GM03348 (cell line): ENCODE measurements at places on chromosomes 5 and 9.

GRCh38 chr9:96161819-96162218 lies 140.2 kb downstream of the HSD17B3 start:
- no peak for DNase-seq

DNA sequence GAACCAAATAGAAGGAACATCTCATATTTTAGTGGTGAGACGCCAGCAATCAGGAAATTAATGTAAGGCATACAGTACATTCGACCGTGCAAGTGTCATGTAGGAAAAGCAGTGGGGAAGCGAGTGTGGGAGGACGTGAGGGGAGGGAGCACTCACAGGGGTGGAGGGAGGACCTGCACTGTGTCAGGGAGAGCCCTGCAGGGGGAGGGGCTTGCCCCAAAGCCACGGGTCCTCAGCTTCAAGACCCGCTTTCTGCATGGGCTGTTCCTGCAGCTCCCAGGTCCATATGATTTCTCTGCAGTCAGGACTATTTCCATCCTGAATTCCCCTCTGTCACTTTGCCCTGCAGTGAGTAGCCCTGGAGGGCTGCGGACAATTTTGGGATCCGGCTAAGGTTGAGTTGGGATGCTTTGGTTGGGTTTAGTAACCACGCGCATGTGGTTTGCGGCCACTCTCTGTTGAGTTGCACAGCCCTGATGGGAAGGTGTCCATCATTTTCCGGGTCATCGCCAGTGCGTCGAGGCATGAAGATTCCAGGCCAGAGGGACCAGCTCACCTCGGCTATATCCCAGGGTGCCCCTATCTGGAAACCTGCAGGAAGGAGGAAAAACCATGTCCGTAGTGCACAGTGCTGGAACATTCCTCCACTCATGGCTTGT lies 61.9 kb downstream of the IRX1 start:
- DNase-seq = no peak

GRCh38 chr9:109439378-109440116 lies 58.6 kb downstream of the PTPN3 start:
- no peak for DNase-seq

- DNase-seq = no peak
Measured at GRCh38 chr5:73506459-73506955, 8.3 kb downstream of the BTF3 start.

DNA sequence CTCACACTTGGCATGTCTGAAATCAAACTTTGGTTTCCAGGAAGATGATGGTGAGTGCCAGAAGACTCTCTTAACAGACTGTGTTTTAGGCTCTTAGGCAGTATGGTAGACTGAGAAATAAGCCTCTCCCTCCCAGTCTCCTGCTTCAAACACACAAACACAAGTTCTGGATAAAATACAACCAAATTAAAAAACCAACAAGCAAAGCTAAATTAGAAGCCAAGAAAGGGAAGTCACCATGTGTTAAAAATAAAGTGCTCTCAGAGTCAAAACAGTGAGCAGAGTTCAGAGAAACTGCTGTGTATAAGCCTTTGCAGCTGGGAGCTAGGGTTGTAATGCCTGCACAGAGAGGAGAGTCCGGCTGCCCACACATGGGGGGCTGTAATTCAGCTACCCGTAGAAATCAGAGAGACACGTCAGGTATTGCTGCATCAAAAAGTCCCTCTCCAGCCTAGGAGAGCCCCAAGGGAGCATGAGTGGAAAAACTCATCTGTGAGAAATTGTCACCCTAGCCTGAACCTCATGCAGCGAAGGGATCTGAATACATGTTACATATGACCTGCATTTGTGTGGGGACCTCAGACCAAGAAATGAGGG lies 62.6 kb downstream of the ANGPTL2 start:
- DNase-seq = no peak

GRCh38 chr5:160197341-160198144 lies 31.8 kb upstream of the FABP6 start:
- no peak for DNase-seq

GRCh38 chr5:158064334-158065123 lies 205.6 kb upstream of the CLINT1 start:
- DNase-seq = peak; percentile 34

GRCh38 chr9:82404881-82405280 lies 416.3 kb downstream of the SPATA31D1 start:
- DNase-seq = no peak

GRCh38 chr9:110148384-110148783 lies 59.6 kb downstream of the C9orf152 start:
- no peak for DNase-seq

GRCh38 chr5:178080618-178081410 lies 32.5 kb upstream of the N4BP3 start:
- DNase-seq = no peak

GRCh38 chr9:89799766-89800165 lies 195.0 kb downstream of the GADD45G start:
- no peak for DNase-seq

DNA sequence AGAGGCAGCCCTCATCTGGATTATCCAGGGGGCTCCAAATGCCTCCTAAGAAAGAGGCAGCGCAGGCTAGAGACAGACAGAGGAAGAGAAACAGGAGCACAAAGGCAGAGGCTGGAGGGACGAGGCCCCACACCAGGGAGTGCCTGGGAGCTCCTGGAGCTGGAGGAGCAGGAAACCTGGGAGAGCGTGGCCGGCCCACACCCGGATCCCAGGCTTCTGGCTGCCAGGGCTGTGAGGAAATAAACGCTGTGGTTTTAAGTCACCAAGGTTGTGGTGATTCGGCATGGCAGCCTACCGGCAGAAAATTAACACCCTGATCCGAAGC lies 165.5 kb downstream of the OLFM1 start:
- DNase-seq = no peak

DNA sequence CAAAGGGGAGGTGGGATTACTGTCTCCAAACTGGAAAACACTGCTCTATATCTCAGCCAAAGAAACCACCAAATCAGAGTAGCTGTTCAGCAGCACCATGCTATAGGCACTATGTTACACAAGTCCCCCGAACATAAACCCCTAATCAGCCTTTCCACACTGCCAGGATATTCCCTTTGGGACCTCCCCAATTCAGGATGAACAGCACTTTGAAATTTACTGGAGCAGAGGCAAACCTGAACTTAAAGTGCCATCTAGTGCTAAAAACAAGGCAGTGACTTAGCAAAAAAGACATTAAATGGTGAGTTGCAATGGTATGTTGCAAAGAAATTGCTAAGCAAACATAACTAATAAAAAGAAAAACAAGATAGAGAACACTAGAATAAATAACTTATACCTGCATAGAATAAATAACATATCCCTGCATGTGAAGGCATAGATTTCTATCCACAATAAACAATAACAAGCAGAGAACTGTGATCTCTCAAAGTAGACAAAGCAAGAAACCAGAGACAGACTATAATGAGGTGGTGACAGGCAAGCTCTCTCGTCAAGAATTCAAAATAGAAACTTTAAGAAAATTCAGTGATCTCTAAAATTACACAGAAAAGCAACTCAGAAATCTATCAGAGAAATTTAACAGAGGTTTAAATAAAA lies 584.4 kb upstream of the ACO1 start:
- DNase-seq = no peak

DNA sequence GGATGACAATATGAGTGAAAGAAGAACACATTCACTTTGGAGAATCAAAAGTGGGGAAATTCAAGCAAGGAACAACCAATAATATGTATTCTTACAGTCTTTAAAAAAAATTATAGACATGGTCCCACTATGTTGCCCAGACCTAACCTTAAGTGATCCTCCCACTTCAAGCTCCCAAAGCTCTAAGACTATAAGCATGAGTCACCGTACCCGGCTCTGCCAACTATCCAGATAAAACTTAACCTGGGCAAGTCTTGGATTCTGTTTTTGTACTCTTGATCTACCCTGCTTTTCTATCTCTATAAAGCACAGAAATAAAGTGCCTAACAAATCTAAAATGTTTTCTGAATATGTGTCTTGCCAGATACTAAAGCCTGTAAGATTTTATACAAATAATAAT lies 30.9 kb downstream of the CEMIP2 start:
- no peak for DNase-seq

DNA sequence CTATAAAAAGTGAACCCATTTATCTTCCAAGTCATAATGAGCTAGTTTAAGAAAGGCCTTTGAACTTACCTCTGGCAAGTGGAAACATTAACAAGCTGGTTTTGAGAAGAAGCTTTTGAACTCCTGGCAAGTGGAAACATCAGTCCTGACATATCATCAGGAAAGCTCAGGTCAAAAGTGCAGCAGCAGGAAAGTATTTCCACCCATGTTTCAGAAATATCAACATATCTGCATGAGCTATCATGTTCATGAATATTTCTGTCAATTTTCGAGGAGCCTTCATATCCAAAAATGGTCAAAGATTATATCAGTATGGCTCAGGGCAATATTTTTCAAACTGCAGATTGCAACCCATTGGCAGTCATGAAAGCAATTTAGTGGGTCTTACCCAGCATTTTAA lies 133.9 kb downstream of the PLK2 start:
- no peak for DNase-seq

DNA sequence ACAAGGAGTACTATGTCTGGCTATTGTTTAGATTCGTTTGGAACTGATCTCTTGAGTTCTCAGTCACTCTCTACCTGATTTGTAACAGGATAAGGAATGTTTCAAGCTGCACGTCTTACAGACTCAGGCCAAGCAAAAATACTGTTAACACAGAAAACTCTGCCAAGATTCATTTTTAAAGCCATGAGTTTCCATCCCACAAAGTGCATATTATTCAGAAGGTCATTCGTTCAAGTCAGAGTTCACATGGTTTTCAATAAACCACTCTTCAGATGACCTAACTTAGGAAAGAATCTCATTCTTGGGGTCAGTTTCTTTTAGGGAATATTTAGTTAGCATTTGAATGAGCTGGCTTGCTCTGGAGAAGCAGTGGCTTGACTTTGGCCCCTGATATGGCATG lies 49.3 kb downstream of the F2R start:
- DNase-seq = no peak

GRCh38 chr5:173316339-173317020 lies 11.7 kb downstream of the STC2 start:
- no peak for DNase-seq

DNA sequence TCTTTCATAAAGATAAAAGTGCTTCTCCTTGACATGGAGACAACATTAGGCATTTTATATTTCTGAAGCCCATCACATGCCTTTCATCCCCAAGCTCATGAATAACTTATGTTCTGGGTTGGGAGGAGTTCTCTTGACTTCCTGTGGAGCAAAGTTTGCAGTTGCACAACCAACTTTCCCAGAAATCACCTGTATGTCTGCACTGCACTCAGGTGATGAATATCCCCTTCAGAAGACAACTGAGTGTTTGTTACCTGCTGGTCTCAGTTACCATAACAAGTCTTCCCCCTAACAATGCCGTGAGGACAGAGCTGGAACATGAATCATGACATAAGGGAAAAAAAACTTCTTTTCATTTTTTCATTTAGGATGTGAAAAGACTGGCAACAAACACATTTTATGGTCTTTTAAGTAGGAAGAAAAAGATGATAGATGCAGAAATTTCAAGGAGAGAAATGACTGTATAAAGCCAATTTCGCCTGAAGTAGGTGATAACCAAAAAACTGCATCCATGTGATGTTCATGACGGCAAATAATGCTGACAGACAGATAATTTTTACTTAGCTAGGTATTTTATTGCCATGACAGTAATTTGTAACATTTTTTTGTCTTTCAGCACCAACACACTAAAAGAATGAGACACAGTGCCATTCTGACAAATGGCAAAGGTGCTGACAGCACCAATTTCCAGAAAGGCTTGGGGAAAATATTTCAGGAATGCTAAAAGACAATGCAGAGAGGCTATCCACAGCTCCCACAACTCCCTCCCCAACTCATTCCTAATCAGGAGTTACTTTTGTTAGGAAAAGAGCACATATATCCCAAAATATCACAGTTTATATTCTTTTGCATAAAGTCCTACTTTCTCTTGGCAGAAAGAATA lies 656.3 kb downstream of the PRELID2 start:
- DNase-seq = peak; percentile 32

DNA sequence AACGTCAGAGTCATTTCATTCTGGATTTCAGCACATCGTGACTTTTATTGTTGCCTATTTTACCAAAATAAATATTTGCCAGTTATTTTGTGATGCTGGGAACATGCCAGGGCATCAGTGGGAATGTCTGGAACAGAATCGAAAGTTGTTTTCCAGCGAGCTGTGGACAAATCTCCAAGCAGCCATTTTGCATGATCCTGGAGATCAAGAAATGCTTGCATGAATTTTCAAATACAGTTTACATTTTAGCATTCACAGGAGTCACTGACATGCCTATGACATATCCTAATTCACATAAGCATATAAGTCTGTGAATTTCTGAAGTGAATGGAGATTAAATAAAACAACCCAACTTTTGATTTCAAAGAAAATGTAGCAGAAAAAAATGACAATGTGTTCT lies 119.4 kb downstream of the VCAN start:
- no peak for DNase-seq

- DNase-seq = peak; percentile 37
Measured at GRCh38 chr9:116002624-116003023, 151.0 kb upstream of the PAPPA start.

DNA sequence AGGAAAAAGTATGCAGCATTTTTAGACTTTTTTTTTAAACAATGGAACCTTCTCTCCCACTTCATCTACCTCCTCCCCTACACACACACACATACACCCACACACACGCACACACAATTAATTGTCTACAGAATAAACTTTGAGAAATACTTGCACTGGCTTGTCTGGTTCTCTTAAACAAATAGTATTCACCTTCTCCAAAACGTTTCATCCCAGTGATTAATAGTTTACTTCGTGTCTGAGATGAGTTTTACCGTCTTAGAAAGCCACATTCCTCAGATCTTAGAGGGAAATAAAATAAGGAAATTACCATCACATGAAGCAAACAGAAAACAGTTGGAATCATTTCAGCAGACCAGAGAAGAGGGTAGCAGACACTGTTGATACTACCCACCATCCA lies 570.6 kb upstream of the CLINT1 start:
- DNase-seq = no peak

- no peak for DNase-seq
Measured at GRCh38 chr9:126465977-126466376, 139.3 kb downstream of the MVB12B start.

DNA sequence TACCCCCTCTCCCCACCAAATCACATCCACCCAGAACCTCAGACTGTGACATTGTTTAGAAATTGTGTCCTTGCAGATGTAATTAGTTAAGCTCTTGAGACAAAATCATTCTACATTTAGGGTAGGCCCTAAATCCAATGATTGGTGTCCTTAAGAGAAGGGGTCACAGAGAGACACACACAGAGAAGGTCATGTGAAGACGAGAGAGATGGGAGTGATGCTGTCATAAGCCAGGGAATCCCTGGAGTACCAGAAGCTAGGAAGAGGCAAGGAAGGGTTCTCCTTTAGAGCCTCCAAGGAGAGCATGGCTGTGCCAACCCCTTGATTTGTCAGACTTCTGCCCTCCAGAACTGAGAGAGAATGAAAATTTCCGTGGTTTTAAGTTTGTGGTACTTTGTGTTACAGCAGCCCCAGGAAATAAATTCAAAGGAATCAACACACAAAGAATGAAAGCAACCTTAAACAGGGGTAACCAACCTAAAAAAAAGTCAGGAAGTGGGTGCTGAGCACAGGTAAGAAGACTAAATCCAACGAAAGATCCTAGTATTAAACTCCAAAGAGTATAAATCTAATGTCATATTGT lies 33.6 kb downstream of the TIMD4 start:
- DNase-seq = no peak

GRCh38 chr5:14475045-14475444 lies 106.5 kb upstream of the OTULINL start:
- DNase-seq = no peak
